ENCODE measurements at places on chromosomes 5 and 9.

DNA sequence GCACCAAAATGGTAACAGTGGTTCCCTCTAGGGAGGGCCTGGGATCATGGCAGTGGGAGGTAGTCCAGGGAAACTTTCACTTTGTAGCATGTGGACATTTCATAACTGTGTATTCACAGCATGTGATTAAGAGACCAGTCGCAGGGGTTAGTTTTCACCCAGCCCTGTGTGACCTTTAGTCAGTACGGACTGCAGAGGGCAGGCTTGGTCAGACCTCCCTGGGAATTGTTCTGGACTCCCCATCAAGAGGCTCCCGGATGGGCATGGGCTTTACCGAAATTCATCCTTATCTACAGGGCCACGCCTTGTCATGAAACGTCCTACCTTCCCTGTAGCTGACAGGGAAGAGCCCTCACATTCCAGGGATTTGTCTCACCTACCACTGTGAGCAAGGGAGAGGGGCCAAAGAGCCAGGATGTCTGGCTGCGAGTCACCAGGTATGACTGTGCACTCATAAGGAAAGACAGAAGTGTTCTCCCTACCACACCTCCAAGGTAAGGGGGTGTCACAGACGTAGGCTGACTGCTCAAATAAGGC lies 19.9 kb downstream of the GPX3 start:
- no peak for DNase-seq

DNA sequence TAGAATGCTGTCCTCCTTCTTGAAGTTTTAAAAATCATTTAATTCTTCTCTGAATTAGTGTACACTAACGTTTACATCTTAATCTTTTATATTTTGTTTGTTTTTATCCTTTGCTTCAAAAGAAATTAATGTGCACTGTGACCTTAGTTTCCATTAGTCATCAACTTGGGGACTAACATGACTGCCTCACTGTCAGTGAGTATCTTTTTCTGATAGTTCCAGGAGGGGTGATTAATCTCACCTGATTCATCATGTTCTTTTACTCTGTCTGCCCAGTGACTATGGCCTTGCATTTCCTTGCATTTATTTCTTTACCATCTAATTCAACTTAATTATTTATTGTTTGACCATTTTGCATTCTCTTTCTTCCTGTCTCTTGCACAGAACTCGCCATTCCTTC lies 33.4 kb upstream of the NR3C1 start:
- no peak for DNase-seq

GRCh38 chr5:54713923-54714581 lies 196.5 kb downstream of the SNX18 start:
- DNase-seq: no peak

- DNase-seq: no peak
Measured at GRCh38 chr5:99005506-99005905, 76.7 kb upstream of the CHD1 start.

GRCh38 chr9:135673941-135674340 lies 10.8 kb downstream of the LCN9 start:
- DNase-seq: no peak

GRCh38 chr5:143065185-143065965 lies 295.2 kb downstream of the ARHGAP26 start:
- no peak for DNase-seq

Data from cortex of kidney (tissue), 1 donor.